T-cell (primary cell): ENCODE measurements at places on chromosomes 3 and 15.

- no peak for DNase-seq
Observed at GRCh38 chr3:178002113-178002512, 534.1 kb upstream of the KCNMB2 start.

DNA sequence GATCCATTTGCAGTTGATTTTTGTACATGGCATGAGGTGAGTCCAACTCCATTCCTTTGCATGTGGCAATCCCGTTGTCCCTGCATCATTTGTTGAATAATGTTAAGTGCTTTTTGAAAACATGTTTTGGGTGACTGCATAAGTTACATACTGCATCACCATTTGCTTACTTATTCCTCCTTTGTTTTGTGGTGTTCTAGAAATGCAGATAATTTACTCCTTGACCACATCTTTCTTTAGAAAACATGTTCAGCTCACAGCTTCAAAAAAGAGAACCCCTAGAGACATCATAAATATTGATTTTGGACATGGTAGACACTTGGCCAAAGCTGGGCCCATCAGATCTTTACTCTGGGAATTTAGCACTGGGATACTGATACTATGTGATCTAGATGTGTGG lies 135.3 kb upstream of the DAZL start:
- no peak for DNase-seq

GRCh38 chr3:14208977-14209394 lies 30.4 kb downstream of the LSM3 start:
- no peak for DNase-seq

DNA sequence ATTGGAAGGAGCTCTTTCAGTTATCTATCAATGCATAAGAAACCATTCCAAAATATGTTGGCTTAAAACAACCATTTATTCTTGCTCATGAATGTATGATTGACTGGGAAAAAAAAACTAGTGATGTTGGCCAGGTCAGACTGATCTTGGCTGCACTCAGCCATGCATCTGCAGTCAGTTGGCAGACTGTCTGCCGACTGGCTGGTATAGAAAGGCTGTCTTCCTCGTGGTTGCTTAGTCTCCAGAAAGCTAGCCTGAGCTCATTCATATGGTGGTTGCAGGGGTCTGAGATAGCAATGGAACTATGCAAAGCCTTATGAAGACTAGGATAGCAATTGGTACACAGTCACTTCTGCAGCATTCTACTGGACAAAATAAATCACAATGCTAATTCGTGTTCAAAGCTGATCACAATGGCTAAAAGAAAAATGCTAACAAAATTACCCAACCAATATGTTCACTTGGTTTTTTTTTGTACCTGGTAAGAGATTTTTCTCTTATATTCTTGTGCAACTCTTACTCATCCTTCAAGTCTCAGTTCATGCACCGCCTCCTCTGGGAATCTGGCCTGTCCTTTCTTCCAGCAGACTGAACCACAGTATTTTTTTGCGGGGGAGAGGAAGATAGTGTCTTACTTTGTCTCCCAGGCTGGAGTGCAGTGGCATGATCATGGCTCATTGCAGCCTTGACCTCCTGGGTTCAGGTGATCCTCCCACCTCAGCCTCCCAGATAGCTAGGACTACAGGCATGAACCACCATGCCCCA lies 126.8 kb downstream of the KCNAB1 start:
- no peak for DNase-seq

GRCh38 chr3:179081885-179082284 lies 10.3 kb upstream of the ZMAT3 start:
- no peak for DNase-seq

GRCh38 chr3:37140899-37141541 lies 33.4 kb downstream of the LRRFIP2 start:
- no peak for DNase-seq

- no peak for DNase-seq
Observed at GRCh38 chr3:142940000-142940399, 23.5 kb downstream of the PAQR9 start.

DNA sequence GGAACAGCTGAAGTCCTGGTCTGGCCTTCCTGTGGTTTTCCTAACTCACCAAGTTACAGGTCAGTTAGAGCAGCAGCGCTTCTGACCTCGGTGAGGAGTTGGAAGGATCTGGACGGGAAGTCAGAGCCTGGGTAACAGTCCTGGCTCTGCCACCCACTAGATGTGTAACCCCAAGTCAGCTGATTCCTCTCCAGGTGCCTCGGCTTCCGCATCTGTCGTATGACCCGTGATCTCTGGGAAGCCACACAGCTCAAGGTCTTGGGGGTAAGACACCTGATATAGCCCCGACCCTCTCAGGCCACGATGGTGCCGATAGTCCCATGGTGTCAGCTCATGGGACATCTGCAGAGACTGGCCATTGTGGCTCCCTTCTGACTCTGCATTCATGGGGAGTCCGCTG lies 8.3 kb upstream of the PIGZ start:
- DNase-seq: no peak

DNA sequence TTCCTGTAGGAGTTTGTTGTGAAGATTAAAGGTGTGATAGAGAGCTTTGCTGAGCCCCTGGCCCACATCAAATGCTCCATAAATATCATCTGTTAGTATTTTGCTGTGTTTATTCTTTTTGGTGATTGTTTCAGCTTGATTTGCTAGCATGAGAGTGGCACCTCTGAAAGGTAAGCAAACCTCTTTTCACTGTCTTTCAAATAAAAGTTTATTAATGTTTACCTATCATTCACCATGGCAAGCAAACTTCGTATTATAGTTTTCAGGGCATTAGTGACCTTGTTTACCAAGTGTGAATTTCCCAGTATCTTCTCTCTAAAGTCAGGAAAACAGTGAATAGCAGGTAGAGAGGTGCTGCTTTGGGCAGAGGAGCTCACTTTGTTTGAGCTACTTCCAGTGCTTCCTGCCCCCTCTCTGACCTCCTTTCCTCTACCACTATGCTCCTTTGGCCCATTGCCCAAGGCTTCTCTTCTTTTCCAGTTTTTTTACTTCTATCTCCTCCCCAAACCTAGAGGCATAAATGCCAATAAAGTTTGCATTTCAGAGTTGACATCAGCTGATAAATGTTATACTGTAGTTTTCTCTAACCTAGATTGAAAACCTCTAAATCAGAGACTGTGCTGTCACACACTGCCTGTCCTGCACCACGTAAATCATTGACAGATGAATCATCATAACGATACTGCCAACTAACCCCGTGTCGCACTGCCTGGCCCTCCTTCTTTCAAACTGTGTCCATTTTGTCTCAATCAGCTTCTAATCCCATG lies 569.0 kb downstream of the TUSC7 start:
- DNase-seq: no peak

- DNase-seq: no peak
Observed at GRCh38 chr3:194167480-194168282, 31.7 kb downstream of the HES1 start.

DNA sequence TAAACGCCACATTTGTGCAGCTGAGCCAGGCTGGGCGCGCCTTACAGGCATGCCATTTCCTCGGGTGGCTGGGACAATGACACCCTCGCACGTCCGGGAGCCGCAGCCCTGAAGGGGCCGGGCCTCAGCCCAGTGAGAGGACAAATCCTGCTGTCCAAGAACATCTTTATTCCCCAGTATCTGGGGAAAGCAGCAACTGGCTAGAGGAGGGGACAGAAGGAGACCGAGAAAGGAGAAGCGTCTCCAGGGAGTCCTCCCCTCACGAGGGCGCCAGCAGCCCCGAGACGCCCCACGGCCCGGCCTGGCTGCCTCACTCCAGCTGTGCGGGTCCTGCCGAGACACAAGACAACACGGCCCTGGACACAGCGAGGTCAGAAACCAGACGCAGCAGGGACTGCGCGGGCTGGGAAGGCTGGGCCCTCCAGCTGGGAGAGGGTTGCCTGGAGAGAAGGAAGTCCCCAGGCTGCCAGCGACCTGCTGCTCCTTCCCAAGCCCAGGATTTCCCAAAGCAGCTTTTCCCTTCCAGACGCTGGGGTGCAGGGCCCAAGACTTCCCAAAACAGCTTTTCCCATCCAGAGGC lies 130.2 kb downstream of the CHSY1 start:
- DNase-seq: no peak

- no peak for DNase-seq
Observed at GRCh38 chr3:197393711-197394110, 95.3 kb upstream of the DLG1 start.

DNA sequence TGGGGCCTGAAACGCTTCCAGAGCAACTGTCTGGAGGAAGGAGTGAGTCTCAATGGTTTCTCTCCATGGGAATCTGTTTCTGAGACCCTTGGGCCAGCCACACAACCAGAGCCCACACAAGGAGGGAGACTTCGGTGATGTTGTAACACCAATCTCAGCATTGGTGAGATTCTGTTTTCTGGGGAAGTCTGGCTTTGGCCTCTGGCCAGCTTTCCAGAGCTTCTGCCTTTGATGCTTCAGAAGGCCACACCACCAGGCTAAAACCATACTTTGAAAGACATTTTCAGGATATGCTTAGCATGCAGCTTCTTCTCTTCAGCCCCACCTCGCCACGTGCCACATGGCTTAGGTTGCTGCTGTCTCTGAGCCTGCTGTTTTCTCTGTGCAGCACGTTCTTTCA lies 3.6 kb upstream of the EEFSEC start:
- DNase-seq: no peak

GRCh38 chr3:59981377-59981776 lies 931.6 kb upstream of the CFAP20DC start:
- no peak for DNase-seq

GRCh38 chr15:55360256-55360655 lies 41.2 kb downstream of the PIGB start:
- no peak for DNase-seq

- no peak for DNase-seq
Observed at GRCh38 chr3:9216736-9217135, 32.7 kb downstream of the SRGAP3 start.

DNA sequence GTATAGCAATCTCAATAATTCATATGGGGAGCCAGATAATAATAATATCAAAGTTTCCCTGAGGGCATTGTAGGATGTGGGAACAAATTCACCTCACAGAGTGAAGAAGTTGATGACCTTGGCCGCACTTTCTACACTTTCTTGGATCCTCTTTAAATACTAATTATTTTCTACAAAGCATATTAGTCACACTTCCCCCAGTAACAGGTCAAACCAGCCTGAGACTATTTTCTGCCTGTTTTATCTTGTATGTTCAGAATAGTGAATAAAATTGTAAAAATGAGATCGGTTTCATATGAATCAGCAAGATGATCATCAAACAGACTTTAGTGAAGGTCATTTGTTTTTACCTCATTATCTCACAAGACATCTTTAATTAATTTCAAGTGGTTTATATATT lies 2.3 kb upstream of the OR5K3 start:
- no peak for DNase-seq

DNA sequence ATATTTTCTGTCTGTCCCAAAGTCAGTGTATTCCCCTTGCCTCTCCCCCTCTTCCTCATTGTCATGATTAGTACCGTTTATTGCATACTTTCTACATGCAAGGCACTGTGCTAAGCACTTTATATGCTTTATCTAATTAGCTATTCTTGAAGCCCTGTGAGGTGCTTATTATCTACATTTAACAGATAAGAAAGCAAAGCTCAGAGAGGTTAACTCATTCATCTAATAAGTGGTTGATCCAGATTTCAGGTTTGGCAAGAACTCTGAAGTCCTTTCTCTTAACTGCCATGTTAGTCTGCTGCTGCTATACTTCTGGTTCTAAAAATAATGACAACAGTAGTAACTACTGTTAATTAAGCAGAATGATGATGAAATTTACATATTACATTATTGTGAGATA lies 13.5 kb downstream of the IQGAP1 start:
- no peak for DNase-seq

- DNase-seq: no peak
Observed at GRCh38 chr3:172751175-172751704, 714 bp downstream of the ECT2 start.

GRCh38 chr3:143514874-143515273 lies 333.4 kb downstream of the SLC9A9 start:
- no peak for DNase-seq

DNA sequence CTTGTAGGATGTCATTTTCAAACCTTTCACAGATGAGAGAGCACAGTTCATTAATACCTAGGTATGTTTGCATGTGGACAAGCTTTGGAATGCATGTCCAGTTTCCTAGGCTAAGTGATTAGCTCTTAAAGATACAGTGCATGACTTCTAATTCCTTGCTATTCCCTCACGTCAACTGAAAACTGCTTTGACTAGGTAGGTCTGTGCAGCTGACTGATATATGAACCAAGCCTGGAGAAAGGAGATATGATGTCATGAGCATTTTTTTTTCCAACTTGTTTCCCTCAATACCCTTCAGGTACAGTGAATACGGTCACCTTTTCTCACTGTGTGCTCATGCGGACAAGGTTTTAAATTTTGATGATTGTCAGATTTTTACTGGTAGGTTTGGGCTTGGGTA lies 41.6 kb upstream of the TASOR start:
- no peak for DNase-seq

- no peak for DNase-seq
Observed at GRCh38 chr3:112627419-112627818, 13.5 kb downstream of the CCDC80 start.

DNA sequence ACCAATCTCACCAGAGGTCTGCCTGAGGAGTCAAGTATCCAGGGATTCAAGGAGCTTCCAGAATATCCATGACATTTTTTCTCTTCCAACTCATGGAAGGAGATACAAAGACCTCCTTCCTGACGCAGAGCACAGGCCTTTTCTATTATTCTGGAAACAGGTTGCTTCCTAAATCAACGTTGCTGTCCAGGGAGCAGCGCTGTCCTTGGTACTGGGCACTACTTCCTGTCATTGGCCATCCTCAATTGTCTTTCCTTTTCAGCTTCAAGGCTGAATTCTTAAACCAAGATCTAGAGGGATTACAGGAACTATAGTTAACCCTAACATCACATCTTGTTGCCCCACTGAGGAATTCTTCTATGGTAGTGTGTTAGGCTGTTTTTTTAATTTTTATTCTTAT lies 50.4 kb upstream of the TBC1D21 start:
- DNase-seq: no peak

DNA sequence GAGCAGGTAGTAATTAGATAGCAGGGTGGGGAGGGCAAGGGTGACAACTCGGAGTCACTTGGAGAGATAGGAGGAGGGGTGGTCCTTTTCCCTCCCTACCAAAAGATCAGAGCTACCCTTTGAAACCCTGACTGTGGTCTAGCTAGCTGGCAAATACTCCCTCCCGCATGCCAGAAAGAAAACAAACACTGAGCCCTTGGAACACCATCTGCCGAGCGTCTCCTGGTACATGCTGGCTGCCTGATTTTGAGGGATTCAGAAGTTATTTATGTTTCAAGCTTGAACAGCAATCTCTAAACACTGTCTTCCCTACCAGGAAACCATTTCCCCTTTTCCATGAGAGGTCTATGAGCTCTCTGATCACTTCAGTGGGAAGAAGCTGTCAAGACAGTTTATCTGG lies 291.6 kb upstream of the CFAP20DC start:
- DNase-seq: no peak

DNA sequence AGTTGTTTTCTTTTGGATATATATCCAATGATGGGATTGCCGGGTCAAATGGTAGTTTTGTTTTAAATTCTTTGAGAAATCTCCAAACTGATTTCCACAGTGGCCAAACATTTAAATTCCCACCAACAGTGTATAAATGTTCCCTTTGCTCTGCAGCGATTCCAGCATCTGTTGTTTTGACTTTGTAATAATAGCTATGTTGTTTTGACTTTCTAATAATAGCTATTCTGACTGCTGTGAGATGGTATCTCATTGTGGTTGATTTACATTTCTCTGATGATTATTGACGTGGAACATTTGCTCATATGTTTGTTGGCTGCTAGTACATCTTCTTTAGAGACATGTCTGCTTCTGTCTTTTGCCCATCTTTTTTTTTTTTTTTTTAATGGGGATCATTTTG lies 332.2 kb upstream of the GBE1 start:
- no peak for DNase-seq

GRCh38 chr3:168884353-168884903 lies 779.1 kb downstream of the MECOM start:
- DNase-seq: no peak

GRCh38 chr3:187295316-187296034 lies 3.9 kb upstream of the MASP1 start:
- DNase-seq: no peak
